Activated CD4-positive, alpha-beta T cell treated with anti-CD3 and anti-CD28 coated beads, Interleukin-2, amount 50 U/mL, for 16 hours (primary cell): ENCODE measurements at places on chromosomes 3 and 15.

DNA sequence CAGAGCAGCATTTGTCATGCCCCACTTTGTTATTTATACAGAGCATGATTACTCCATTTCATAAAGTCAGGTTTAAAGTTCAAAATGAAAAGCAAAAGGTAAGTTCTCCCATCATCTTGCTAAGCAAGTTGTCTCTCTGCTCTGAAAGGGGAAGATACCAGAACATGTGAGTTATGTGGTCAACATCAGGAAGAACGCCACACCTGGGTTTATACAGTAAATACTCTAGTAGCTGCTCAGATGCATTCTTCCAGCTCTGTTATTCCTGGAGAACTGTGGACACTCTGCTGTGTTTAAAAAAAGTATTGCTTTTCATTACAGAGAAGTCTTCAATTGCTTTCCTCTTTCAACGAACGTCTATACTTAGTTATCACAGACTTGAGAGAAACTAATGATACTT is 145.7 kb downstream of the PLCL2 start:
- no peak for DNase-seq

DNA sequence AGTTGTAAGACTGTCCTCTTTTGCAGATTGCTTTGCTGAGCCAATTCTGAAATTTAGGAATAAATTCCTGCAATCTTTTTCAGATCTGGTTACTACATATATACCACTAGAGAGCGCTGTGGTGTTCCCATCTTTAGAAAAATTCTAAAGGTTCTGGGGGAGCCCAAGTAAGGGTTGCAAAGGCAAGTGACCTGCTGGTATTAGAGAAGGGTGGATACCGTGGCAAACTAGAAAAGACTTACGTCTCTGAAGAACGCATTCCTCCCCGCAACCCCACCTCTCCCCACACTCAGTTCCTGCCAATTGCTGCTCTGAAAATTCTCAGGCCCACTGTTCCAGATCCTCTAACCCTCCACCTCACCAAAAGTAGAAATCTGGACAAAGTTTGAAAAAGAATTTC is 48.5 kb downstream of the EFHB start:
- peak; percentile 54 for DNase-seq

DNA sequence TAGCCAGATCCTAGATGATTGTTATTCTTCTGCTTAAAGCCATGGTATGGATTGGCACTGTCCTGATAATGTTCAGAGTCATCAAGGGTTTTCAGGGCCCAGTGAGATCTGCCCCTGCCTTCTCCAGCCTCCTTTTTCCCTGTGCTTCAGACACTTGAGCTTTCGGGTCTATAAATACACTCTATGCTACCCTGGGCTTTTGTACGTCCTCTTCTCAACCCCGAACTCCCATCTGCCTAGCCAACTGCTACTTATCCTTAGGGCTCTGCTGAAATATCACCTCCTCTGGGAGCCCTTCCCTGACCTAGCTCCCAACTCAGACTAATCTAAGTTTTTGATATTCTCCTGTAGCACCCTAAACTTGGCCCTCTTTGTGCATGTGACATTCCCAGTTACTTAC is 115.3 kb downstream of the OPA1 start:
- no peak for DNase-seq

DNA sequence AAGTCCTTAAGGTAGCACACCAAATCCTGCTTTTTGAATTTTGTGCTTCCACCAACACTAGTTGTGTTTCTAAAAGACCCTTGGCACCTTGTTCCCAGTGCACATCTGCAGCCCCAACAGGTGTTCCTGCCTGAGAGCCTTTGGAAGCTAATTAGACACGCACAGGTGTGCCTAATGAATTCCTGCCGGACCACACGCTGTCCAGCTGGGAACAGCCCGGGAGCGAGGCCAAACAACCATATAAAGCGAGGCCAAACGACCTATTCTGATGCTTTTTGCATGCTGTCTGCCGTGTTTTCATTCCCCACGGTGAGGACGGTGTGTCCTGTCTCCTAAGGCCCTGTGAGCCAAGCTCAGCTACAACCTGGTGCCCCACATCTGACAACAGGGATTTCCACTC is 99.5 kb downstream of the ATG7 start:
- DNase-seq = no peak

- DNase-seq = no peak
Observed at GRCh38 chr3:148206446-148206845, 491.3 kb upstream of the AGTR1 start.

DNA sequence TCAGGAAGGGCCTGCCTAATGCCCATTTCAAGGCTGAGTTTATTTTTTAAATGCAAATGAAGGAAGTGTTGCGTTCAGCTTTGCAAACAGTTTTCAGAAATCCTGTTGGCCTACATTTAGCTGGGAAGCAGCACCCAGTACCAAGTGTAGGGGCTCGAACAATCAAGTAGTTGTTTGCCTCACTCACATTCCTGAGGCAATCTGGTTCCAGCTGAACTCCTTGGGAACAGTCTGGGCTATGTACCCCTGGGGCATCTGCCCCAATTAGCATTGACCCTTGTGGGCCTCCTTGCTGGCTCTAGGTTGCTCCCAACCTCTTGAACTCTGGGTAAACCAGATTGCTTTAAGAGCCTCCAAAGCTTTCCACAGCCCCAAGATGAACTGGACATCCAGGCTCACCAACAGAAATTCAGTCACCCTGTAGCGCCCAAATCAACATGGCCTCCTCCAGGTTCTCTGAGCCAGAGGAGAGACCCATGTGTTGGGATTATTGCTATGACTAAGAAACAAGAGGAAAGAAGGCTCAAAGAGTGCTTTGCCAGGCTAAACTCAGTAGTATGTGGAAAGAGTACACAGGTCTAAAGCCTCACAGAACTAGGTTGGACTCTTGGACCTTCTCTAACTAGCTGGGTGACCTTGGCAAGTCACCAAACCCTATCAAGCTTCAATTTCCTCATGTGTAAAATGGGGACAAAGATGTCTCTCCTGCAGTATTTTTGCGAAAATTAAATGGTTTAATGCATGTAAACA is 532.7 kb downstream of the SOX2 start:
- DNase-seq = no peak

- no peak for DNase-seq
Observed at GRCh38 chr15:42716626-42717025, 20.3 kb downstream of the CDAN1 start.

- no peak for DNase-seq
Observed at GRCh38 chr15:88334436-88334835, 77.9 kb upstream of the NTRK3 start.

GRCh38 chr15:78241017-78241416 is 6.7 kb upstream of the ACSBG1 start:
- peak; percentile 86 for DNase-seq

DNA sequence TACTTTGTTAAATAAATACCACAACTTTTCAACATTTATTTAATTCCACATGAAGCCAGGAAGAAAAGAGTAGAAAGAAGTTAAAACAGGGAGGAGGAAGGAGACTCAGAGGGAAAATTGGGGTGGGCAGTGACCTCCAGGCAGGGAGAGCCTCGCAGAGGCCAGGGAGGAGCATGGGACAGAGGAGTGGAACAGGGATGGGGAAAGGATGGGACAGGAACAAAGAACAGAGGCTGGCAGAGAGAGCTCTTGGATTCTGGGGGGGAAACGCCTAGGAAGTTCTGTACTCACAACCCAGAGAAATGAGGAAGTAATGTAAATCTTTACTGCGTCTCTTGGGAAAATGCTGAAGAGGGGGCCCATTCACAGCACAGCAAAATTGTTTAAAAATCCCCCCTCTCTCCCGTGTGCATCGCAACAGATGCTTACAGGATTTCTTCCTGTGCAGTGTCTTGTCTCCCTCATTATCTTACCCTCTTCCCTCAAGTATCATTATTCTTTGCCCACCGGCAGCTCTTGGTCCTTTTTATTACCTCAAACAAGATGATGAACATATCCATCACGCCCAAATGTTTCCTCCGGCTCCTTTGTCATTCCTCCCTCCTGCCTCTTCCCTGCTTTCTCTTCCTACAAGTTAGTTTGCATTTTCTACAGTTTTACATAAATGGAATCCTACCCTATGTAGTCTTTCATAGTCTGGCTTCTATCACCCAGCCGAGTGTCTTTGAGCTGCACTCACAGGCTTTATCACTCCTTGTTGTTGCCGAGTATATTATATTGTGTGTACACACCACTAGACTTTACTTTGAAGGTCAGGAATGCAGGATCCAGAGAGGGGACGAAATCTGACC is 65.5 kb downstream of the ARHGAP31 start:
- no peak for DNase-seq

GRCh38 chr3:11555881-11556633 is 87.7 kb downstream of the VGLL4 start:
- no peak for DNase-seq

- no peak for DNase-seq
Observed at GRCh38 chr3:109924196-109924595, 586.9 kb upstream of the DPPA4 start.

DNA sequence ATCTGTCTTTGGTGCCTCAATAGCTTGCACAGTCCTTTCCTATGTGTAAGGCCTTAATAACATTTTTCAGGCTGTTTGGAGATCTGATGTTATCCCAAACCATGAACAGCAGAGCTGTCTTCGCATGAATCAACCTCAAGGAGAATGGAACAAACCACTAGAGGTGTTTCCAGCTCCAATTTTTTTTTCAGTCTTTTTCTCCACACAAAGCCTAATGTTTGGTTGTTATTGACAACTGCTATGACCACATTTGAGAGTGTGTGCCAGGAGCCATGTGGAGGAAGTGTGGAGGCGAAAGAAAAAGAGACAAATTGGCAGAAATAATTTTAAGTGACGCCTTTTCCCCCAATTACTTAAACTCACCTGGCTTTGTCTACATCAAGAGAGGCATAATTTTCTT is 38.7 kb downstream of the RTP4 start:
- DNase-seq = no peak

- DNase-seq = no peak
Observed at GRCh38 chr3:158569794-158570193, 1.2 kb upstream of the MLF1 start.

DNA sequence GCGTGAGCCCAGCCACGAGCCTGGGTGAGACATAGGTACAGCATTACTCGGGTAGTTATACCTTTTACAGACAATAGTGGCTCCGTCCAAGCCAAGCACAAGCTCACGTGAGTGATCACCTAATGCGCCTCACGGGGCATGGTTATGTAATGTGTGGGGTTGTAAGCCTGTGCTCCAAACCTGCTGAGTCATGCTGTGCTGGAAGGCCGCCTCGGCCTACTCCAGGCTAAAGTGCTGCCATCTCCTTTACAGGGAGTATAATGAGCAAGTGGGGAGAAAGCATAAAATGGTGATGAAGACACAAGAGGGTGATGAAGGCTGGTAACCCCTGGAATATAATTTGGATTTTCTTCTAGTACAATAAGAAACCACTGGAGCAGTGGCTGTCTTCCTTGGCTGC is 175.8 kb upstream of the STT3B start:
- DNase-seq = no peak

- DNase-seq = no peak
Observed at GRCh38 chr15:51732646-51733045, 4.8 kb downstream of the LYSMD2 start.

- no peak for DNase-seq
Observed at GRCh38 chr3:69650066-69650419, 89.2 kb upstream of the MITF start.

- DNase-seq = no peak
Observed at GRCh38 chr3:98717584-98717983, 45.6 kb upstream of the ST3GAL6 start.

- DNase-seq = peak; percentile 18
Observed at GRCh38 chr15:79283252-79284048, 928 bp downstream of the ANKRD34C start.

DNA sequence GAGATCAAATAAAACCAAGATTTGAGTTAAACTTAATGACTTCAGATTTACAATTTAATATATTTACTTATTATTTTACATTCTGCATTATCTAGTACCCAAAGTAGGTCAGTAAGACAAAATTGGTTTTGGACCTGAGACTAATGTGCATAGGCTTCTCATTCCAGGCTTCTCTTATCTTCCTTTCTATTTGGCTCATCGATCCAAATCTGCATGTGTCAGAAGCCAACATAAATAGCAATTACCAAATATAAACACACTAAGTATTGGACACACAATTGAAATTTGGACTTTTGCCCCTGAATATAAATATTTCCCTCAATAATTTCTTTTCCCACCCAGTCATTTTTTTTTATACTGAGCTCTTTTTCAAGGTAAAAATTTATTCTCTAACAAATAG is 290.6 kb upstream of the ARHGEF26 start:
- no peak for DNase-seq

DNA sequence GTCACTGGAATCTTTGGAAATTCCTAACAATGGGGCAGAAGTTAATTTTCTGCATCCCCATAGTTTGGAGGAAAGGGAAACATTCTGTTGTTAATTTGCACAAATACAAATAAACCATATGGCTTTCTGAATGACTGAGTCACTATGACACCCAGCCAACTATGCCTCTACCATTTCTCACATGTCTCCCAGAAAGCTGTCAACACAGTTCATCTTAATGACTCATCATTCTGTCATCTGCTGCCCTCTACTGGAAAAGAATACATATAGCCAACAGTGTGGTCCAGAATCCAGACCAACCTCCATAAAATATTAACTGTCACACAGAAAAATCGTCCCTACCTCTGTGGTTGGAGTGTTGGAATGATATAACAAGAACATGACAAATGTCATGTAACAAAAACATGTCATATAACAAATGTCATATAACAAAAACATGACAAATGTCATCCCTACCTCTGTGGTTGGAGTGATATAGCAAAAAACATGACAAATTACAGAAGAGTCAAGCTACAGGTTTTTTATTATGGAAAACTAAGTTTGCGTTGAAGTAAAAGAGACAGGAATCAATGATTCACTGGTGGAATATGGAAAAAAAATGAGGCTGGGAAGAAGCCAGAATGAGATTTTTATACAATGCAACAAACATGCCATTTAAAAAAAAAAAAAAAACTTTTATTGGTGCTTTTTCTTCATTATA is 47.7 kb upstream of the GYG1 start:
- peak; percentile 80 for DNase-seq

DNA sequence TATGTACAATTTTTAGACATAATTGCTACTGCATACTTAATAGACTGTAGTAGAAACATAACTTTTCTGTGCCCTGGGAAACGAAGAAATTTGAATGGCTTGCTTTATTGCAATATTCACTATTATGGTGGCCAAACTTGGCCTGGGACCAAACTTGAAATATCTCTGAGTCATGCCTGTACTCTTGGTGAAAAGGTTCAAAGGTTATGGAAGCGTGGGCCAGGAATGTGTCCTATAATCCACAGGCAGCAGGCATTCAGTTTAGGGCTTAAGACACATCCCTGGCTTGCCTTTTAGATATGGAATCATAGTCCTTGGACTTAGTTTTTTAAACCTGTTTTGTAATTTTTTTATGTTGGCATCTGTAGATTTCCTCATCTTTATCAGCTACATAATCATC is 124.3 kb downstream of the LRIG1 start:
- no peak for DNase-seq

DNA sequence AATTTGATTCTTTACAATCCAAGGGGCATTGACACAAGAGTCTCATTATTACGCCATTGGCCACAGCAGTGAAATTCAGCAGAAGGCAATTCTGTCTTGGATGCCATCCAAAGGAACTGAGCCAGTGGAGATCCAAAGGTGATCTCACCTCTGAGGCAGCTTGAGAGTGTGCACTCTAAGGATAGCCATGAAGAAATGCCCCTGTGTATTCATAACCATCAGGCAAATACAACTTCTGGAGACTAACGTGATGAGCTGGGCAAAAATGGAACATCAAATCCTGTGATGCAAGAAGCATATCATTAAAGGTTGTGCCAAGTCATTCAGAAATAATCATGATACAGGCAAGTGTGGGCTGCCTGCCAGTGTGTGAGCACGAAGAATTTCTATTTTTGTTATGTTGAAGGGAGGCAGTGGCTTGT is 41.4 kb downstream of the ROBO2 start:
- no peak for DNase-seq
